NCI-H748 treated with DMSO at 0.1 percent for 48 hours (cell line): ENCODE measurements at places on chromosomes 2 and 18.
A peak's percentile ranks its signal among the peaks of the same experiment; 100 is the strongest.

- no peak for DNase-seq
Observed at GRCh38 chr2:28702878-28703277, 48.8 kb upstream of the PPP1CB start.

- DNase-seq, result no peak
Observed at GRCh38 chr2:196104066-196104465, 35.4 kb upstream of the DNAH7 start.

DNA sequence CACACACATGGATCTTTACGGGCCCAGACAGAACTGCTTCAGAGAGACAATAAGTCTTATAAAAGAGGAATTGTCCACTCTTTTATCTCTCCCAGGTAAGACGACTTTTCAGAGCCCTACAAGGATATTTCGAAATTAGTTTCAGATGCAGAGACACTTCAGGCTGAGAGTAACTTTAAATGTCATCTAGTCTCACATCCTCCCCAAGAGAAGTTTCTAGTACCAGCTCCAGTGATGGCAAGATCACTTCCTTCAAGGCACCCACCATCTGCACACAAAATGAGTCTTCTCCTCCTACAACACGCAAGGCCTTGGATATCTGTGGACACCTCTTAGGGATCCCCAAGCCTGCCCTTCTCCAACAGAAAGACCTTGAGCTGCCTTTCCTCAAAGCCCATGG lies 39.0 kb upstream of the KLHL29 start:
- DNase-seq, result no peak

GRCh38 chr2:207482630-207483029 lies 47.1 kb upstream of the CREB1 start:
- no peak for DNase-seq

GRCh38 chr2:1633936-1634587 lies 110.3 kb downstream of the PXDN start:
- no peak for DNase-seq

- no peak for DNase-seq
Observed at GRCh38 chr2:206231669-206232286, 42.7 kb upstream of the ZDBF2 start.

DNA sequence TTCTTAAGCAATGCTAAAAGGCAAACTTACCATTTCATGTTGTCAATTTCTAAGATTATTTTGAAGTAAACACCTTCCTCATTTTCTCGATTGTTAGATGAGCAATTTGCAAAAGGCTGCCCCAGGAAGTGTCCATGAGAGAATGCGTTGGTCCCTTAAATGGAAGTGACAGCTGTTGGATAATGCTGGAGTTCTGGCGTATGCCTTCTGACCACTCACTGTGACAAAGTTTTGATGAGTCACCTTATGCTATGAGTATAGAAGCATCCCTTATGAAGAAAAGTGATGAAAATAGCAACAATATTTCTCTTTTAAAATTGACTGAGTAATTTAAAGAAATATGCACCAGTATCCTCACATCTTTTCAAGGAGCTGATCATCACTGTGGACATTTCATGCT lies 1497.5 kb downstream of the DPP10 start:
- DNase-seq, result no peak

- no peak for DNase-seq
Observed at GRCh38 chr2:100924122-100924519, 78.0 kb upstream of the RPL31 start.

- no peak for DNase-seq
Observed at GRCh38 chr2:149019768-149020167, 18.7 kb upstream of the LYPD6B start.

DNA sequence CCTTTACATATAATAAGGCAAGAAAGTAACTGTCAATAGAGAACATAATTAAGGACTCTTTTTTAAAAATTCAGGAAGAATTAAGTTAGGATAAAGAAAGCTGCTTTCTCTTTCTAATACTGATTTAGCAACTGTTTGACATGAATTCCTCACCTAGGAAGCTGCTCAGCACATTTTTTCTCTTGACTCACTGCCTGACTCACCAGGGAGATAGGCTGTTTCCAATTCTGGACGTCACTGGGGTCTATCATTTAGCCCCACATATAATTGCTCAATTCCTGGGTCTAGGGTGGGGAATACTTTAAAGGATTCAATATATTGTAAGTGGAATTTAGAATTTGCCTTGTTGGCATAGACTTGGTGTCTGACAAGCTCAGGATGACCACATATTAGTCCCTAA lies 50.8 kb upstream of the UGP2 start:
- no peak for DNase-seq

DNA sequence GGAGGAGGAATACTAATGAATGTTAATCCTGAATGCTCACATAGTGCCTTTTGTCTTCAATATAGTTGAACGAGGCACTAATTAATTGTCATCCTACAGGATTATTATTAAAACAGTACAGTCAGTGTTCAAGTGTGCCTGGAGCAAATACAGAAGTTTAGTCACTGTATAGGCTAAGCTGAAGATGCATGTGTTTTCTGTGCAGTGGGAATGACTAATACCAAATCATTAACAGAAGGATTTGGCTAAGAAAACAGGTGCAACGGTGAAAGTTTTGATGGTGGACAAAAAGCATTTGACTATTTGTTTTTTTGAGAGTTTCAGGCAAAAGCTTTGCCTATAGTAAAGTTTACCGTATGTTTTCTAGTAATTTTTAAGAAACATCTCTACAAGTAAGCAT lies 62.8 kb downstream of the DCC start:
- DNase-seq, result no peak

GRCh38 chr18:59685501-59685900 lies 11.7 kb downstream of the CCBE1 start:
- no peak for DNase-seq

- DNase-seq, result no peak
Observed at GRCh38 chr18:48059455-48060010, 129.1 kb upstream of the SMAD2 start.

- DNase-seq, result no peak
Observed at GRCh38 chr2:178666458-178666857, 140.8 kb downstream of the TTN start.

DNA sequence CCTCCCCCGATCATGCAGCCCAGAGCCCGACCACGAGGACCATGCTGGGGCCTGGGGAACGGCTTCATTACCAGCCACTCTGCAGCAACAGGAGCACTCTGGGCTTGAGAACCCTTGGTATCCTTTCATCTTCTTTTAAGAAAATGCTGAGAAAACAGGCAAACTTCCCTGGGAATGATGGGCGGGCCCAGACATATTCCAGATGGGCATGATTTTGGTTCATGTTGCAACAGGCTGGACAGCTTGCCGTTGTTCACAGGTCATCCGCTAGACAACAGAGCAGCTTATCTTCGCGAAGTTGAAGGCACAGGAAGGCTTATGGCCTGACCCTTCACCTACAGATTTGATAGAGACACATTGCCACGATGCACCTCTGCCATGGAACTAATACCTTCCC lies 121.0 kb downstream of the KLHL29 start:
- DNase-seq, result no peak

- DNase-seq, result no peak
Observed at GRCh38 chr2:196510246-196510645, 129.3 kb upstream of the CCDC150 start.

DNA sequence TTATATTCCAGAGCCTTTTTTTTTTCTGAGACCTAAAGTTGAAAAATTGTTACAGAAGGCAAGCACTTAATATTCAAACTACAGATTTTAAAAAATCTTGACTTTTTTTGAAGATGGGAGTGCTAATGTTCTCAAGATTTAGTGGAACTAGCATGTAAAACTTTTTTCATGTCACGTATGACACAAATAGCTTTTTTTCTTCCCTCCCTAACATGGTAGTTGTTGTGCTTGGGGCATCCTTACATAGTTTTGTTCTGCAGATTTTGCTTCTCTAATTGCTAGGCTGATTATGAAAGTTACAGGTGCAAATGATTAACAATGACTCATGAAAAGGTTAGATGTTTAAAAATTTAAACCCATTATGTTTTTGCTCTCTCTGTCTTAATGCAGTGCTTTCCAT lies 3.0 kb downstream of the EML6 start:
- no peak for DNase-seq

- DNase-seq, result no peak
Observed at GRCh38 chr2:16862471-16862870, 196.8 kb upstream of the CYRIA start.

- DNase-seq, result no peak
Observed at GRCh38 chr2:169106563-169107545, 37.5 kb downstream of the DHRS9 start.

GRCh38 chr2:147449323-147449991 lies 395.4 kb upstream of the ACVR2A start:
- DNase-seq, result peak; percentile 83

GRCh38 chr18:9838144-9838877 lies 47.5 kb upstream of the TXNDC2 start:
- peak; percentile 25 for DNase-seq

DNA sequence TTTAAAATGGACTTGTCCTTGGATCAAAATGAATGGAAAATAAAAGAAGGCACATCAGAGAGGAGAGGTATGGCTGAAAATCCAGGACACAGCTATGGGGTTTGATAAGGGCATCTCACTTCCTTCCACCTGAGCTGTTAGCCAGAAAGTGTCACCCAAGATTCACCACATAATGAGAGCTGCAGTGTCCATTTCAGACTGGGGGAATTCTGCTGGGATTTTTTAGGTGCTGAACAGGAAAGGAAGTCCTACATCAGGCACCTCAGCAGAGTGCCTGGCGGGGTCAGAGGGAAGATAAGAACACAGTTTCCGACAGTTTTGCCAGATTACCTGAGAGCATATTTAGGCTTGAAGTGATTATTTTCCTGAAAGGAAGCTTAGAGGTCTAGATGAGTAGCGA lies 187.6 kb upstream of the HNMT start:
- no peak for DNase-seq

- no peak for DNase-seq
Observed at GRCh38 chr2:67070826-67071225, 326.3 kb upstream of the ETAA1 start.
